ENCODE measurements at places on chromosomes 3 and 15. TPM values are rescaled to one million over a fixed set of nuclear protein-coding genes. Genes with fewer than 3 reads are reported as not detected.

GRCh38 chr3:165128544-165128943 is 50.2 kb upstream of the SI start:
- DNase-seq: no peak

The TRPC1 gene
- 23.6 TPM for total RNA-seq

The NAA50 gene
- total RNA-seq: 91.7 TPM

The SLTM gene
- total RNA-seq: 56.3 TPM

The SCG5 gene
- 0.37 TPM for total RNA-seq
